Activated CD4-positive, alpha-beta T cell treated with anti-CD3 and anti-CD28 coated beads, Interleukin-2, amount 50 U/mL, for 48 hours (primary cell): ENCODE measurements at places on chromosomes 7 and 10.

GRCh38 chr10:132257271-132257670 is 50.5 kb downstream of the STK32C start:
- peak; percentile 29 for DNase-seq

GRCh38 chr7:43905956-43906330 is 453 bp downstream of the URGCP start:
- DNase-seq = peak; percentile 33

GRCh38 chr7:5774136-5774535 is 7.3 kb downstream of the RNF216 start:
- no peak for DNase-seq

DNA sequence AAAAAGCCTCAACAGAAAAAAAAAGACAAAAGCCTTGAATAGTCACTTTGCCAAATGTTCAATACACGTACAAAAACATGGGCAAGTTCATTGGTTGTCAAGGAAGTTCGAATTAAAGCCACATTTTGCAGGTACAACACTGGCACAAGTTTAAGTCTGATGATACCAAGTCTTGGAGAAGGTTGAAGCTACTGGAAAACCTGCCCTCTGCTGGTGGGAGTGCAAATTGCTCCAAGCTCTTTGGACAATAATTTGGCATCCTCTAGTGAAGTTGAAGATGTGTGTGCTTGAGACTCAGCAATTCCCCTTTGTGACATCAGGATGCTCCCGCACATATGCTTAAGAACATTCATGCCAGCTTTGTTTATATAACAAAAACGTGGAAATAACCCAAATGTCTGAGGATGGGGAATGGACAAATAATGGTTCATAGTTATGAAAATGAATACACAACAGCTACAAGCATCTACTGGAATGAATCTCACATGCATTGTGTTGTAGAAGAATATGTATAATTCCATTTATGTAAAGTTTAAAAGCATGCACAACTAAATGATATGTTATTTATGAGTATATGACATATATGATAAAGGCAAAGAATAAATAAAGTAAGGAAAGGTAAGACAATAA is 120.0 kb upstream of the PLPP4 start:
- peak; percentile 70 for DNase-seq

DNA sequence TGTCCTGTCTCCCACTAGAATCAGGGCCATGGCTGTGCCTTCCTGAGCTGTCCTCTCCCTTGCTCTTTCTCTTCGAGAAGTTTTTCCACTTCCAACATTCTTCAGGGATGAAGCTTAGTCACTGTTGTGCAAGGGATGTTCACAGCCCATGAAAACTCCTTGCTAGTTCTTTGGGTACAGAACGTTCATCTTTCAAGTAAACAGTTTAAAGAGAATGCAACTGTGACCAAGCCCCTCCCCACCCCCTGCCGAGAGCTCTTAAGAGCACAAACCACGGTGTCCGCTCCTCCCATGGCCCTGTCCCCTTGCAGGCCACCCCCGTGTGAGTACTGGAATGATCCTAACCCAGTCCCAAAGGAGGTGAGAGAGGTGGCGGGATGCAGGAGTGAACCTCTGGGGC is 161.1 kb upstream of the RHEB start:
- no peak for DNase-seq

- no peak for DNase-seq
Measured at GRCh38 chr10:63883861-63884260, 362.7 kb downstream of the REEP3 start.

- DNase-seq = no peak
Measured at GRCh38 chr7:2971914-2972834, 71.5 kb downstream of the CARD11 start.
